ENCODE measurements at places on chromosomes 12 and 14.

- no peak for DNase-seq
Measured at GRCh38 chr12:51915003-51915625, 7.8 kb downstream of the ACVRL1 start.

GRCh38 chr14:89282191-89282590 is 134.8 kb downstream of the FOXN3 start:
- no peak for DNase-seq

GRCh38 chr12:61538951-61539350 is 721.3 kb upstream of the USP15 start:
- no peak for DNase-seq

DNA sequence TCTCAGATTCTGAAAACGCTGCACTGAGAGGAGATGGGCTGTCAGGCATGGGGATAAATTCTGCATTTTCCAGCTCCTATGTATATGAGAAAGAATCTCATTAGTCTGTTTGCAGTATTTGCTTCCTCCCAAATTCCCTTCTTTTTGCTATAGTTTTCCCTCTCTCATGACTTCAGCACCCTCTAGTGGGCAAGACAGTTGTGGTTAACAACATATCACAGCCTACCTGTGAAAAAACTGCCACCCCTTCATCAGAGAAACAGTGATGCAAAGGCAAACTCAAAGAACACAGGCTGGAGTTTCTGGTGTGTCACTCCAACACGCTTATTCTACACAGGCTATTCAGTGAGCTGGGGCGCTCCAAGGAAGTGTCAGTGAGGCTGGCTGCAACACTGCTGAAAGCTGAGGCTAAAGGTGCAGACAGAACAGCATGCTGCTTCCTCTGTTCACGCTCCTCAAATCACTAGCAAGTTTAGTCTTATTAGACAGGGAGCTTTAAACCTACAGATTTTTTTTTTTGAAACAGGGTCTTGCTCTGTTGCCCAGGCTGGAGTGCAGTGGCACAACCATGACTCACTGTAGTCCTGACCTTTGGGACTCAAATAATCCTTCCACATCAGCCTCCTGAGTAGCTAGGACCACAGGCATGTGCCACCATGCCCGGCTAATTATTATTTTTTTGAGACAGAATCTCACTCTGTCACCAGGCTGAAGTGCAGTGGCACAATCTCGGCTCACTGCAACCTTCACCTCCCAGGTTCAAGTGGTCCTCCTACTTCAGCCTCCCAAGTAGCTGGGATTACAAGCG is 19.3 kb downstream of the ZC2HC1C start:
- DNase-seq, result peak; percentile 25

GRCh38 chr12:121804417-121805111 is 755 bp downstream of the SETD1B start:
- DNase-seq, result no peak

DNA sequence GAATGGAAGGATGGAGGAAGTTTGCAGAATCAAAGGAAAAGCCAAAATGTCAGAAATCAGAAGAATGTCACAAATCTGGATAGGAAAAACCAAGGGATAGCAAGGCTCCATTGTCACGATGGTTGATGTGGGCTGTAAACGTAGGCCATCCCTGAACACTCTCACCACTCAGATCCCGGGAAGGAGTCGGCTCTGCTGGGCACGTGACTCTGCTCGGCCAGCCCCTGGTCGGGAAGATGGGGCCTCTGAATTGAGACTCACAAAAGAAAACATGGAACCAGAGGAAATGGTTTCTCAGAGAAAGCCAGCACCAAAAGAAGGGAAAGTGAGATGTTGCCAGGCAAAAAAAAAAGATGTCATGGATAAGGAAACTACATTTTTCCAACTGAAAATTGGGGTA is 26.2 kb downstream of the TCP11L2 start:
- DNase-seq, result no peak

DNA sequence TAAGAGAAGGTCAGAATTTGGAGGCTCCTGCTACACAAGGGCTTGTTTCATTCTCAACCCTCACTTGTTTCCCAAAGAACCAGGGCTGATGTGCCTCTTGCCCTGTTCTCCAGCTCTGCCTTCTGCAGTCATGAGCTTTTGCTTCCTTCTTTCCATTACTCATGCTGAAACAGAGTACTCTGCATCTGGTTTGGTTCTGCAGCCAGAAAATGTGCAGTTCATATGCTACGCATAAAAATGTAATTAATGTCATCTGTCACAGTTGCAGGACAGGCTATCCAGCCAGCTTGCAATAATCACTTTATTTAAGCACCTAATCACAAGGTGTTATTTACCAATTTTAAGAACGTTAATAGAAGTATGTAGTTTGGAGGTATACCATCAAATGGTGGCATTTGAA is 150.2 kb downstream of the SRGAP1 start:
- DNase-seq, result no peak

DNA sequence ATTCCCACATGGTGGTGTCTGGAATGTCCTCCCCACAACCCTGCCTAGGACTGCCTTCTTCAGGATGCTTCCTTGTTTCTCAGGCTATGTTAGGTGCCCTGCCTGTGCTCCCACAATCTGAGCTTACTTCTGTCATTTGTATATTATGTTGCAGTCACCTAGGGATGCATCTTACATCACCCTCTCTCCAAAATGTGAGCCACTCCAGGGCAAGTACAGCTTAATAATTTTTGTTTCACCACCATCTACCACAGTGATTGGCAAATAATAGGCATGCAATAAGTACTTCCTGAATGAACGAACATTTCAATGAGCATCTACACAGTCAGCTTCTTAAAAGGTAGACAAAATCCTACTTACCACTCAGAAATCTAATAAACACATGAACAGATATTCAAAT is 37.6 kb downstream of the ZFYVE26 start:
- DNase-seq, result no peak

GRCh38 chr14:79630288-79630960 is 580.9 kb downstream of the DIO2 start:
- no peak for DNase-seq

DNA sequence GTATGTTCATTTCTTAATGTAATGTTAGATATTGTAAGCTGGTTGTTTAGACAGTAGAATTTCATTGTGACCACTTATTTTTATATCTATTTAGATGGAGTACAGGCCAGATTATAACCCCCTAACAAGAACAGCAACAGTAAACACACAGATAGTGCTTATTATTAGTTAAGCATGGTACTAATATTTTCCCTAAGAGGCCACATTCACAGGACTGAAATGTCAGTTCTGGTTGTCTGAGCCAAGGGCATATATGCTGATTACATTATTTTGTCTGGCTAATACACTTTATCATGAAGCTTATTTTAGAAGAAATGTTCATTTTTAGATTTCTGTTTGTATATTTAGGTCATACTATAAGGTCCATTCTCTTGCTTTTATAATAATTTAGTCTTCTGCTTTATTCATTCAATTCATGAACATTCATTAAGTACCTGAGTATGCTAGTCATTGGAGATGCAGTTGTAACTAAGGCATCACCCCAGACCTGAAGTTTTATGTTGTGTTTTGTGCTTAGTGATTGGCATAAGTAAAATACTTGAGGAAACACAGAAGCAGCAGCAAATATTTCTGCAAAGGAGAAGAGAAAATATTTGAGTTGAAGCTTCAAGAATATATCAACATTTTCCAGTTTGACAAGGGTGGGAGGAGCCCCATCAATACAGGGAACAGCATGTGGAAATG is 413.7 kb downstream of the RAD51B start:
- no peak for DNase-seq

GRCh38 chr14:60064491-60065072 is 27.1 kb upstream of the PCNX4 start:
- DNase-seq, result no peak

DNA sequence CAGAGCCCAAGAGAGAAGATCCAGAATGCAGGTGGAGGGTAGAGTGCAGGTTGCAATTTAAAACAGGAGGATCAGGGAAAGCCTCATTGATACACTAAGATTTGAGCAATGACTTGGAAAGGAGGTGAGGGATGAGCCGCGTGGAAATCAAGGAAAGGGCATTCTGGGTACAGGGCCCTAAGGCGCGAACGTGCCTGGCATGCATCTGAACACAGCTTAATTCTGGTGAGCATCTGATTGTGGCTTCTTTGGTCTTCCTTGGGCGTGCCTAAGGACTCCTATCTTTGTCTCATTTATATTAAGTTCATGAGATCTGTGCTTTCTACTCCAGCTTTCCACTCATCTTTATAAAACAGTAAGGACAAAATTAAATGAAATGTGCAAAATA is 79.3 kb downstream of the NTF3 start:
- no peak for DNase-seq

- no peak for DNase-seq
Measured at GRCh38 chr12:108604208-108604941, 6.5 kb upstream of the TMEM119 start.

GRCh38 chr12:123843912-123844748 is 82.0 kb downstream of the DNAH10 start:
- DNase-seq, result no peak

GRCh38 chr12:77894556-77894955 is 63.9 kb downstream of the NAV3 start:
- no peak for DNase-seq

DNA sequence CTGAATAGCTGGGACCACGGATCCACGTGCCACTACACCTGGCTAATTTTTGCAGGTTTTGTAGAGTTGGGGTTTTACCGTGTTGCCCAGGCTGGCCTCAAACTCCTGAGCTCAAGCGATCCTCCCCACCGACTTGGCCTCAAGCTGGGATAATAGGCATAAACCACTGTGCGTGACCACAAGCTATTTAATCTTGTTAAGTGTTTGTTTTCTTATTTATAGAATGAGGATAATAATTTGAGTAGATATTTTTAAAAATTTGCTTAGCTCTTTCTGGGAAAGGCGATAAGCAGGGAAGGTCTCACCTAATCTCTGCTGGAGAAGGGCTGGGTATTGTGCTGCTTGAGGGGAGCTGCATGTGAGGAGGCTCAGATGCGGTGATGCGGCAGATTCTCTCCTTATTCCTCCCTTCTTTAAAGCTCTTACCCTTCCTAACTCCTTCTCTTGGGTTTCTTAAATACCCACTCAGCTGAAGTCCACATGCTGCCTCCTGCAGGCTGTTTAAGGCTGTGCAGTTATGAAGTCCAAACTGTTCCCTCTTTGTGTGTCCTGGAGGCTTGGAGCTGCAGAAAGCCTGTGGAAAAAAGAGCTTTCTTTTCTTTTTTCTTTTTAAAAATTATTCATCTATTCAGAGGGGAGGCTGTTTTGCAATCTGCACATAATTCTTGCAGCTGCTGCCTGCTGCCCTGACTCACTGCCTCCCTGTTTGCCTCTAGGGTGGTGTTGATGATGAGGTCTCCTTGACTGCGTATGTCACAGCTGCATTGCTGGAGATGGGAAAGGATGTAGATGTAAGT is 37.9 kb downstream of the A2ML1 start:
- no peak for DNase-seq

DNA sequence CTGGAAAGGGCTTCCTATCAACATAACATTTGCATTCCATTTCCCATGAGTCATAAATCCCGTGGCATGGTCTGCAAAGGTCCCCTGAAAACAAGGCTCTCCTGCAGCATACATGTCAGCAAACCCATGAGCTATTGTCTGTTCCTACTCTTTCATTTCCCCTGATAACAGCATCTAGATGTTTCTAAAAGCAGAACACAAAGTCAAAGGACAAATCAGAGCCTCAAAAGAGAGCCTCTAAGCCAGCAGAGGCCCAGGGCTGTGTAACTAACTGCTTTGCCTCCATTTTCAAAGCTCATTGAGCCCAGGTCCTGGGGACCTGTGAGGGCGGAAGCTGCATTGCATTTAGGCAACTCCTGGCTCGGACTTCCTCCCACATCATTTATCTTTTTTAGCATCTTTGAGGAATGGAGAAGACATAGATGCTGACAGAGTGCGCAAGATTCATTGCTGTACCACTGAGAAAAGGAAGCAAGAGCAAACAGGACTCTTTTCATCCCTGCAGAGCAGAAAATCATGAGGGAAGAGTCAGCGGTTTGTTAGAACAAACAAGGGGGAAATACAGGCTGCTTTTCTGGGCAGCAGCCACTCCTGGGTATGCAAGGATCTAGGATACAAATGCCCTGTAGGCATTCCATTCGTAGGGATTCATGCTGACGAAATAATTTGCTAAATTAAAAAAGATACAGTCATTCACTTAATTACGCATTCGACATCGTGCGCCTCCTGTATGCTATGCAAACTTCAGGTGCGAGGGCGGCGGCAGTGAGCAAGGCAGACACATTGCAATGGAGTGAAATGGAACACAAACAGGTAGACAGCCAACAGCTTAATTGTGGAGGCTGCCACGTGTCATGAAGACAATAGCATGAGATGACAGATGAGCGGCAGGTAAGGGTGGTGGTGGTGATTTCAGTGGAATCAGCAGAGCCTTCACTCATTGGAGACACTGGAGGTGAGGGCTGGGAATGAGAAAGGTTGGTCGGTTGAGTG is 131.0 kb downstream of the TMEM132D start:
- no peak for DNase-seq

Data from T1000 (cell line).